Suprapubic skin (tissue), 4 donors: ENCODE measurements at places on chromosomes 2 and 18. TPM values are rescaled to one million over a fixed set of nuclear protein-coding genes. Genes with fewer than 3 reads are reported as not detected.

GRCh38 chr18:58280191-58280590 is 236.2 kb downstream of the NEDD4L start:
- no peak for DNase-seq

DNA sequence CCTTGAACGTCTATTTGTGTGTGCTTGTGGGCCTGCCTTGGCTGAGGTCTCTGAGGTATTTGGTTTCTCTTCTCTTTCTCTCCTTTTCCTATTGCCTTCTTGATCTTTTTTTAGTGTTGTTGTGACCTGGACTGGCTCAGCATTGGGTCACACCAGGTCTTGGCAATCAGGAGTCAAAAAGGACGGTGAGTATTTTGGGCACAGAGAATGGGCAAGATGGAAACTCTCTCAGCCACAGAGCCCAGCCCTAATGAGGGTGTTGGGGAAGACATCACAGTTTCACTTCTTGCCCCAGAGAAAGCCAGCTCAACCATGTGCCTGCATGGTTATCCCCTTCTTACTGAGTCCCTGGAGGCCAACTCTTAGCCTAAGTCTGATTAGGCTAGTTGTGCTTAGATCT is 13.7 kb upstream of the INO80C start:
- no peak for DNase-seq

- DNase-seq: no peak
Measured at GRCh38 chr2:15782009-15782751, 158.2 kb upstream of the MYCN start.

- DNase-seq: peak; percentile 68
Measured at GRCh38 chr2:239674101-239674980, 273.5 kb upstream of the HDAC4 start.

DNA sequence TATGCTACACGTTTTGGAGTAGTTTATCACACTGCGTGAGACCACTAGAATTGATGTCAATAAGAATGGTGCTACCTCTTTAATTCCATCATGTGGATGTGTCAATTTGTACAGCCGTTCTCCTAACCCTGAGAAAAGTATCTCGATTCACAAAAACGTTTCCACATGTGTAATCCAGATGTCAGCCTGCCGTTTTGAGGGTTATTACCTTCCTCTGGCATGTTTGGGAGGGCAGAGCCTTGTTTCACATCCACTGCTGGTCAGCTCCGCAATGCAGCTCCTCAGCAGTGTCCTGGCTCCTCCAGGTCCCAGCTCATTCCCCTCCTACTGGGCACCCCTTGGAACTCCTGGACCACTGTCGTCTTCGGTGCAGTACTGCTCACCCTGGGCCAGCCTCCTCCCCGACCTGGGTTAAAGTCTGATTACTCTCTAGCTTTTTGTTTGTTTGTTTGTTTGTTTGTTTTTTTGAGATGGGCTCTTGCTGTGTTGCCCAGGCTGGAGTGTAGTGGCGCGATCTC is 34.6 kb downstream of the COPS7B start:
- no peak for DNase-seq

DNA sequence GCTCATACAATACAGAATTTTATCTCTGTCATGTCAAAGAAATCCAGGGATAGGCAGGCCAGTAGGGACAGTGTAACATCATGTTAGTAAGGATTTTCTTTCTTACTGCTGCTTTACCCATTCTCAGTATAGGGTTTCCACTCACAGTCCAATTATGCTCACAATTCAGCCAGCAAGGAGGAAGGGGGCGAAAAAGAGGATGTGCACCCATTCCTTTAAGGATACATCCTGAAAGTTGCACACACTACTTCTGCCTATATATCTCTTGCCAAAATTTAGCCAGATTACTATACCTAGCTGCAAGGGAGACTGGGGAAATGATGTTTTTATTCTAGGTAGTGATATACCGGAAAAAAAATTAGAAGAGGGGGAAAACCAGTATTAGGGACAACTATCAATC is 66.1 kb downstream of the BAZ2B start:
- no peak for DNase-seq

- peak; percentile 17 for DNase-seq
Measured at GRCh38 chr18:79389689-79390088, 6.0 kb upstream of the NFATC1 start.

DNA sequence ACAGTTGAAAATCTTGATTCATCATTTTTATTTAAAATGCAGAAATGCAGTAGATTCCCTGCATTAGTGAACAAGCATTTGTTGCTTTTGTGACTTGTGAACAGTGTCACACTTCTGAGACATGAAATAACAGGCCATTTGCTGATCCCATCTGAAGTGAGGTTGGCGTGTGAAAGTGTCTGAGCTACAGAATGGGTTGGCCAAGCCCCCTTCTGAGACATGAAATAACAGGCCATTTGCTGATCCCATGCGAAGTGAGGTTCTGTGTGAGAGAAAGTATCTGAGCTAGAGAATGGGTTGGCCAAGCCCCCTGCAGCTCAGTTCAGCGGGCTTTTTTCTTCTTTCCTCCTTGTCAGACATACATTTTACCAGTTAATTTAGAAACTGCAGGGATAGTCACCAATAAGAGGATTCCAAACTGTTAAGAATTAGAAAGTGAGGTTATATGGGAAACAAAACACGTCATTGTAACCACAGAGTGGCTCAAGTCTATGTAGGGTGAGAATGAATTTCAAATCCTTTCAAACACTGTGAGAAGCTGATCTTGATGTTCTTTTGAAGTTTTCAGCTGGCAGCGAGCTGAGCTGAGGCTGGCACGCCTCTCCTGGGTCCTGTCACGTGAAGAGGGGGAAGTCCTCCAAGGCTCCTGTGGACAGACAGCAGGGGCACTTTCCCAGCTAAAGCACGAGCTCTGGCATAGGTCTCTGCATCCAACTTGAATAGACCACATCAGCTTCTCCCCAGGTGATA is 339.2 kb upstream of the SALL3 start:
- no peak for DNase-seq

- DNase-seq: no peak
Measured at GRCh38 chr2:227783404-227784138, 30.1 kb upstream of the CCL20 start.

- no peak for DNase-seq
Measured at GRCh38 chr18:48161911-48162698, 231.6 kb upstream of the SMAD2 start.

GRCh38 chr2:51516667-51517066 is 484.7 kb upstream of the NRXN1 start:
- DNase-seq: no peak

DNA sequence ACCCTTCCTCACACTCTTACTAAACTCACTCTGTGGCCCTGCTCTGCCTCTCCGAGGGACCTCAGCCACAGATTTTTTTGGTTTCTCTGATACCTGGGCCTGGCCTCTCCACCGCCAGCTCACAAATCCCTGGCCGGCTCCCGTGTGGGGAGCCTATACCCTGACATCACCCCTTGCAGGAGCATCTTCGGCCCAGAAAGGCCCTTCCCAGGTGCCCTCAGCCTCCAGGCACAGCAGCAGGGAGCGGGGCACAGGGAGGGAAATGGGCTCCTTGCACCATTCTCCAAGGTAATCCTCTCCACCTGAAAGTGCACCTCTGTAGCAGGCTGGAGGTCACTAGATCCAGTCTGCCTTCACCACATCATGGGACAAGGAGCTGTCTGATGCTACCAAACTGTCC is 43.2 kb downstream of the CRACDL start:
- no peak for DNase-seq

DNA sequence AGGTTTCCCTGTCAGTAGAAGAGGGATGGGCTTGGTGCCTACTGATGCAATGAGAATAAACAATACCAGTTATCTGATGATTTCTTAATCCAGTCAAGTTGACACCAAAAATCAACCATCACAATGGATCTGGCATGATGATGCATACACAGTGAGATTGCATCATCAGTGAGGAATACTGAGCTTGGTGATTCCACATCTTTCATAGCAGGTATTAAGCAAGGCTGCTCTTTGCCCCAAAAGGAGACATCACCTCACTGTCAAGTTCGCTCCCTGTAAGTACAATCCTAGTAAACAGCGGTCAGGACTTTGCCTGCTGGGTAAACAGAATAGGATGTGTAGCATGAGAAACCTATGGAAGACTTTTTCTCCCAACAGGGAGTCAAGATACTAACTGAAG is 282.7 kb upstream of the CDH2 start:
- no peak for DNase-seq

DNA sequence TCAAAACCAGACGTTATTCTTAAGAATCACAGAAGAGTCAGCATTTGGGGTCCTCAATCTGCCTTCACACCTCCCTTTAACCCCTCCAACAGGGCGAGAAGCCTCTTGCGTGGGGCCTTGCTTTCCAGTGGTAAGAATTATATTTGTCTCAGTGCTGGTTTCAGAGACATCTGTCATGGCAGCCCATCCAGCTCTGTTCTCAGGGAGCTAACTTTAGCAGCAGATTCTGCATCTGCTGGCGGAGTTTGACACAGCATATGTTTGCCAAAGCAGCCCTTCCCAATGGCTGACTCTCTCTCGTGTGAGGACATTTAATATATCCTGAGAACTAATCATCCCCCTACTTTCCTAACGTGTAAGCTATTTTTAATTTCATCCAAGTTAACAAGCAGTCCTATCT is 91.5 kb upstream of the BCL11A start:
- DNase-seq: no peak

DNA sequence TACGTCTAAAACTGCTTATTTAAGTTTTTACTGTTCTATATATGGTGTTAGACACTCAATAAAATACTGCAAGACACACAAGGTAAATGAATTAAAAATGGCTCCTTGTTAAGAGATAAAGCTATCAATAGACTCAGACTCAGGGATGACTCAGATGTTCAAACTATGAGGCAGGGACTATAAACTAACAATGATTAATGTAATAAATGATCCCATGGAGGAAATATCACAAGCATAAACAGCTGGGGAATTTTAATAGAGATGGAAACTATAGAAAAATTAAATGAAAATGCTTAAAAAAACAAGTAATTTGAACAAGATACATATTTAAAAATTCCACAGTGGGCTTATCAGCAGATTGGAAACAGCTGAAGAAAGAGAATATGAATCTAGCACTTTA is 650.8 kb downstream of the DCDC2C start:
- no peak for DNase-seq

GRCh38 chr2:102950371-102950946 is 188.6 kb downstream of the TMEM182 start:
- no peak for DNase-seq

DNA sequence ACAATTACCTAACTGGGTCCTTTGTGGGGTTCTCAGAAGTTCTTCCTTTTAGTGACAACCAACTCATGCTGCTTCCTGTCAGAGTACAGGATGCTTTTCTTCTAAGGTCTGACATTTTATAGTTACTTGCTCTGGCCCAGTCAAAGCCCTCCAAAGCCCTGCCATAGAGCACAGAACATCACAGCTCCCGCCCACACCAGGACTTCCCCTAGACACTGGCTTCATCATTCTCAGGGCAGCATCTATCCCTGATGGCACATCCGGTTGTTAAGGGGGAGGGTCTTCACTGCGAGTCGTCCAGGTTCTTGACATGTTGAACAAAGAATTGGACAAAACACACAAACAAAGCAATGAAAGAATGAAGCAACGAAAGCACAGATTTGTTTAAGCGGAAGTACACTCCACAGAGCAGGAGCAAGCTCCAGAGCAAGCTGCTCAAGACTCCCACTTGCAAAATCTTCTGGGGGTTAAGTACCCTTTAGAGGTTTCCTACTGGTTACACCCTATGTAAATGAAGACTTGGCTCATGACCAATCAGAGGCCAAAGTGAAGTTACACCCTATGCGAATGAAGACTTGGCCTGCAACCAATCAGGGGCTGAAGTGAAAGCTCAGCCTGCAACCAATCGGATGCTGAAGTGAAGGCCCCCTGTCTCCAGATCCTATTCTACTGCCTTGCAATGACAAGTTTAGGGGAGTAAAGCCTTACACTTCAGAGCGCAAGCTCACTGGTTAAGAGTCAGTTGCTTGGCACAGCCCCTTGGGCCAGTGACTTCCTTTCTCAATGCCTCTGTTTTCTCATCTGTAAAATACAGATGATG is 79.0 kb downstream of the HDAC4 start:
- no peak for DNase-seq

GRCh38 chr2:206530727-206531126 is 87.4 kb downstream of the ADAM23 start:
- no peak for DNase-seq

GRCh38 chr2:64506686-64507085 is 17.4 kb upstream of the AFTPH start:
- no peak for DNase-seq

DNA sequence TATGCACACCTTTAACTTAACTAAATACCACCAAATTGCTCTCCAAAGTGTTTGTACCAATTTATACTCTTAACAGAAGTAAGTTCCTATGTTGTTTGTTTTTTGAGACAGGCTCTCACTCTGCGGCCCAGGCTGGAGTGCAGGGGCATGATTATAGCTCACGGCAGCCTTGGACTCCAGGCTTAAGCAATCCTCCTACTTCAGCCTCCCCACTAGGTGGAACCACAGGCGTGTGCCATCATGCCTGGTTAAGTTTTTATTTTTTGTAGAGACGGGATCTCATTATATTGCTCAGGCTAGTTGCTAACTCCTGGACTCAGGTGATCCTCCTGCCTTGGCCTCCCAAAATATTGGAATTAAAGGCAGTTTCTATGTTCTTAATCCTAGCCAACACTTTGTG is 13.1 kb upstream of the NAB1 start:
- DNase-seq: no peak

DNA sequence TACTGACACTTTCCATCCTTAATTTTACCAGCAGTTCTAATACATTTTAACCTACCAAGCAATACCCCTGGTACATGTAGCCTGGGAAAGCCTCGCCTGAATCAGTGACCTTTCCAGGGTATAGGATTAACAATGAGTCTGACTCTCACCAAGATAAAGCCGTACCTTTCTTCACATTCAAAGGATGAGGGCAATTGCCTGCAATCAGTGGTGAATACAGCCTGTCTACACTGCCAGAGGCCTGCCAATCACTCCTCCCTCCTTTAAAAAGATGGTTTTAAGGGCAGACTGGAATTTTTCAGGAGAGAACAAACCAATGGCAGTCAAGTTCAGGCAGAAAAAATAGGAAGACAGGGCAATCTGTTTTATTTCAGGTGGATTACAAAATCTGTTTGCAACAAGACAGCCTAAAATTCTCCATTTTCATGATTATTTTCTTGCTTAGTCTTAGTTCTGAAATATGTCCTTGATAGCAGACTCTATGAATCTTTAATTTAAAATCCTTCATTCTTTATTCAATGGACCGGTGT is 4.8 kb downstream of the EPHA4 start:
- no peak for DNase-seq

The AKAIN1 gene
- not detected for total RNA-seq

The RAB17 gene
- 4.9 TPM for total RNA-seq

The CCDC102B gene
- 2.7 TPM for total RNA-seq

The KIAA2012 gene
- not detected for total RNA-seq

The CD302 gene
- 20.7 TPM for total RNA-seq

The IL36A gene
- not detected for total RNA-seq

The VAMP5 gene
- total RNA-seq: 8.1 TPM

The VWA3B gene
- not detected for total RNA-seq

The POTEE gene
- total RNA-seq: not detected

The CDH19 gene
- total RNA-seq: 8.0 TPM
